A549 treated with DMSO at 1 μM for 4 hours (cell line): ENCODE measurements at places on chromosomes 6 and 20. TPM values are rescaled to one million over a fixed set of nuclear protein-coding genes. Genes with fewer than 3 reads are reported as not detected.

The VWA7 gene
- 1.4 to 2.0 TPM (median 1.8 TPM) in 5 replicates for total RNA-seq

The C6orf52 gene
- total RNA-seq: 1.7 to 2.8 TPM (median 2.0 TPM) in 5 replicates

The BPIFA2 gene
- not detected in 5 replicates for total RNA-seq

The SLCO4A1 gene
- 4.9 to 10.2 TPM (median 8.5 TPM) in 5 replicates for total RNA-seq

The THBS2 gene
- total RNA-seq: 0.01 to 0.17 TPM in 2 of 5 replicates, not detected in the others

The SEL1L2 gene
- not detected in 5 replicates for total RNA-seq

The FRS3 gene
- total RNA-seq: 1.9 to 2.7 TPM (median 2.5 TPM) in 5 replicates

The MUCL3 gene
- 0.02 to 0.05 TPM (median 0.03 TPM) in 3 of 5 replicates, not detected in the others for total RNA-seq
